Daoy (cell line): ENCODE measurements at places on chromosomes 5 and 9. TPM values are rescaled to one million over a fixed set of nuclear protein-coding genes. Genes with fewer than 3 reads are reported as not detected.

SGCD gene
- 0.83 and 1.4 TPM in 2 replicates for total RNA-seq

GDNF gene
- 1.7 and 1.8 TPM in 2 replicates for total RNA-seq

NR3C1 gene
- 74.7 and 75.7 TPM in 2 replicates for total RNA-seq

NUTM2G gene
- under 0.01 TPM in 1 of 2 replicates, not detected in the other for total RNA-seq

PLAC8L1 gene
- total RNA-seq, result 0.83 and 0.91 TPM in 2 replicates

SOHLH1 gene
- total RNA-seq, result 0.18 TPM in 1 of 2 replicates, not detected in the other

PTBP3 gene
- total RNA-seq, result 55.7 and 68.8 TPM in 2 replicates

NPDC1 gene
- 15.9 and 17.4 TPM in 2 replicates for total RNA-seq
